ENCODE measurements at places on chromosomes 7 and 10.

- no peak for DNase-seq
These were observed 294.3 kb downstream of the BBS9 start for GRCh38 chr7:33423646-33424020.

DNA sequence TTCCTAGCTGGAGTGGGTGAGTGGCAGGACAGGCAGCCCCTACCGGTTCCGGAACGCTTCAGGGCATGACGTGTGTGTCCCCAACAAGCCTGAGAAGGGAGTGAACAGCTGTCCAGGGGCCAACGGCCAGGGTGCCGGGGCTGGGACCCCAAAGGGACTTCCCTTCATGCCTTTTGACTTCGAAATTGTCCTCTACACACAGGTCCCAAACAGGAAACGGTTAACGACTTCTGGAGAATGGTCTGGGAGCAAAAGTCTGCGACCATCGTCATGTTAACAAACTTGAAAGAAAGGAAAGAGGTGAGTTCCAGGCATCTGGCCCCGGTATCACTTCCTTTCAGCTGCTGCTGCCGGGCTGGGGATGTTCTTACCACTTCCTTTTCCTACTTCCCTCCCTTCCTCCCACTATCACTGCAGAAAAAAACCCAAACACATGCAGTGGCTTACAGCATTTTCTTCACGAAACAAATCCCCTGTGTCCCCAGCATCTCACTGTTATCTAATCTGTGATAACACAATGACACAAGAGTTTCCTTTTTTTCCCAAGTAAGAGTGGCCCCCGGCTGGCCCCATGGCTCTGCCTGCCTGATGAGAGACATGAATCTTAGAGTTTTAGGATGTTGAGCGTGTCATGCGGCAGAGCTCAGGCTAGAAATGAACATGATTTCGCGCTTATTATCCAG lies 63.2 kb downstream of the MKI67 start:
- DNase-seq = no peak

GRCh38 chr7:148865283-148865682 lies 18.8 kb downstream of the EZH2 start:
- DNase-seq = no peak

- DNase-seq = no peak
These were observed 2.0 kb upstream of the PITX3 start for GRCh38 chr10:102243309-102243708.

- no peak for DNase-seq
These were observed 59.2 kb downstream of the RNLS start for GRCh38 chr10:88523739-88524400.

- no peak for DNase-seq
These were observed 14.2 kb downstream of the FBH1 start for GRCh38 chr10:5904227-5904626.

DNA sequence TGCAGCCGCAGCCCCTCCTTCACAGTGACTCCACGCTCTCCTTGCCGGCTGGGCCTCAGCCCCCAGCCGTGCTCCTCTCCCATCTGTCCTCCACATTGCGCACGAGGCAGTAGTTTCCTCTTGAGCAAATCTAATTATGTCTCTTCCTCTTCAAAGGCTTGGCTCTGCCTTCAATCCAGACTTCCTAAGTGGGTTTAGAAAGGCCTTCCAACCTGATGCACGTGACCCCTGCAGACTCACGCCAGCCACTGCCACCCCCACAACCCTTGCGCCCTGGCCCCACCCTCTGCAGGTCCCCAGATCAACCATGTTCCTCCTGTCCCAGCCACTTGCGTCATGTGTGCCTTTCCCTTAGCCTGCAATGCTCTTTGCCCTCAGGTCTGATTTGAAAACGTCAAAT lies 75.0 kb upstream of the ADAM12 start:
- DNase-seq = no peak

- DNase-seq = no peak
These were observed 81.0 kb downstream of the PPP1R3C start for GRCh38 chr10:91551856-91552255.

DNA sequence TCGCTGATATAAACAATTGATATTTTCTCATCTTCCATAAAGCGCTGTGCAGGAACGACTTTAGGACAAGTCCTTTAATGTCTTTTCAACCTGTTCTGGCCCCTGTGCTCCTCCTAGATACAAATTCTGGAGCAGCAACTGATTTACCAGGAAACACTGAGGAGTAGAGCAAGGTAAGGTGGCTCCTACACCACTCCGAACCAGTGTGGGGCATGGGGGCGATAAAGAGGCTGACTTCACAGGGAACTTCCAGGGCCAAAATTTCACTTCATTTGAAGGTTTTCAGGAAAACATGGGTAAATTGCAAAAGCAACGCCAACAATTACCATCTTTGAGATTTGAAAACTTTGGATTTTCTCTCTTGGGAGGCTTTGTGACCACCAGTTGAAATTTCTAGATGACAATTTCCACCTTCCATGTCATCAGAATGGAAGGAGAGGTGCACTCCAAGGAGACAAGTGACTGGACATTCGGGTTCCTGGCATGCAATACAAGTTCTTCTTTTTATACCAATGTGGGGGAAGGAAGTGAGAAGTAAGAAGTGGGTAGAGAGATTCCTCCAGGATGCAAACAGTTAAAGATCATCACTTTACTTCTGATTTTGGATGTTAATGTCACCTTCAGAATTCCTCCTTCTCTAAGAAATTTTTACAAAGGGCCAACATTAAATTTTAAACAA lies 118.5 kb downstream of the FAM107B start:
- DNase-seq = no peak

DNA sequence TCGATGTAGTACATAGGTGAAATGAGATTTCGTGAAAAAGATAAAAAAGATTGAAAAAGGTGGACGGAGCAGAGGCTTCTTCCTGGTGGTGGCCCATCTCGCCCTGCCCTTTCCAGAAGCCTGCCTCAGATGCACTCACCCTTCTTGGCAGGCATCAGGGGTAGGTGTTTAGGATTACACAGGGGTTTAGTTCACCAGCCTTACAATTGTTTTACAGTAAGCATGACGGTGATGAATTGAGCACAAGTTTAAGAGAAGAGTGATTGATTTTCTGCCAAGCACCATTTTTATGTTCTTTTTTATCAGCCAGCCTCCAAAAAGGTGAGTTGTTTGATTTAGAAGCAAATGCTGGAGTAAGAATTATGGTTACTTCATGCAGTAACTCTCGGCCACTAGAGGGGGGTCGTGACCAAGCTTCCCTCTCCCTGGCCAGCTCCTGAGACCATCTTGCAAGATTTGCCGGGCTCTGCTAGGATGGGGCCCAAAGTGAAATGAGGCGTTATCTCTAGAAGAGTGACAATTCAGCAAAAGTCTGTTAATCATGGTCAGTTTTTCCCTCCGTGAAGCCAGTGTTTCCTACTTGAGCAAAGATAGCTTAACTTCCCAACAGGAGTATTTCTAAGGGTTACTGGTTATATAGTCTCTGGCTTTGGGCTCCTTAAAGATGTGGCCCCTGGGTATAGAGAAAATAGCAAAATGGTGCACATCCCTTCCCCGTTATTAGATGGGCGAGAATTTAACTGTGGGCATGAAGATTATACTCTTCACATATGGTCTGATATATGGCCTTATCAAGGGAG lies 228.8 kb downstream of the BMPER start:
- peak; percentile 26 for DNase-seq

- DNase-seq = no peak
These were observed 29.1 kb downstream of the TFPI2 start for GRCh38 chr7:93861325-93861949.

DNA sequence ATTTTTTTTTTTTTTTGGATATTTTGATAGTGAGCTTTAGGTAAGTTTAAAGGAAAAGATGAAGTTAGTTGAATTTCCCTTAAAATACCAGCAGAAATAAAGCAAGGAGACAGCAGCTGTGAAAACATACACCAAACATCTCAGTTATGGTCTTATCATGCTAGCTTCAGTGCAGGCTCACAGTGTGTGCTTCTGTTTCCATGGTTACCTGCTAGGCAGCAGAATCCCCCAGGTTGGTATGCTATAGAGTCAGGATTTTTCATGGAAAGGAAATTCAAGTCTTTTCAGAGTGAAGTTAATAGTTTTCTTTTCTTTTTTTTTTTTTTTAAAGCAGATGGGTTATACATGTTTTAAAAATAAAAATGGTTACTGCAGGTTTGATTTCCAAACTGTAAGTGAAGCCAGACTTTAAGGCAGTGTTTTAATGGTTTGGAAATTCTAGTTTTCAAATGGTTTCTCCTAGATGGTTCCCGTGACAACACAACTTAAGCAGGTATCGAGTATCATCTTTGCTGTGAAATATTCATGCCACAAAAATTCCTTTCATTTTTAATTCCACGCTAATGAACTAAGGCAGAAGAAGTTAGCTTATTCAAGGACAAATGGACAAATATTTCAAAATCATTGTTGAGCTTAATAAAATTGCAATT lies 230.9 kb downstream of the BICC1 start:
- DNase-seq = no peak

GRCh38 chr10:10120671-10121070 lies 897.0 kb upstream of the CELF2 start:
- no peak for DNase-seq

DNA sequence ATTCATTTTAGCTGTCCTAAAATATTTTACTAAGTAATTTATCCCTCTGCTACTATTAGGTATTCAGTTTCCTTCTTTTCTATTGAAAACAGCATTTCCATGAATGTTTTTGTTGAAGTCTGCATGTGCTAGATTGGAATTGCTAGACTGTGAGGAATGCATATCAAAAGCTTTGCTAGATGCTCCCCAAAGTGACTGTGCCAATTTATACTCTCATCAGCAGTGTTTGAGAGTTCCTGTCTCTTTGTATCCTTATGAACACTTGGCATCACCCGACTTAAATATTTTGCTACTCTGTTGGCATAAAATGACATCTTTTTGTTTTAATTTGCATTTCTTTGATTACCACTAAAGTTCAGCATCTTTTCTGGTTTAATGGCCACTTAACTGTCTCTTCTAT lies 45.0 kb upstream of the PRR15 start:
- DNase-seq = no peak

- DNase-seq = no peak
These were observed 545.7 kb downstream of the GATA3 start for GRCh38 chr10:8600192-8600591.

GRCh38 chr10:72175149-72175548 lies 40.7 kb upstream of the ANAPC16 start:
- DNase-seq = no peak

DNA sequence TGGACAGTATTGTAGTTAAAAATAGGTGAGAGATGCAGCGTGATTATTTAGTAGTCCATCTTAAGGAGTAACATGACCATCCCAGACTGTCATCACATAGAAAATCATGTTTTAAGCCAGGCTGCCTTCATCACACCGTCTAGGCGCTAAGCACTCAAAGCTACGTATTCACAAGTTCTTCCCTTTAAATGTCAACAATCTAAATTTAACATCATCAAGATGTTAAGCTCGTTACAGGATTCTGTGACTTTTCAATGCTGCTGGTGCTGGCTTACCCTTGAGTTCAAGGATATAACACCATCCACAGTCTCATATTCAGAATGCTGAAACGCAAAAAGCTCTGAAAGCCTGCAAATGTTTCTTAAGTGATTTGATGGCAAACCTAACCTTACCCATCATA lies 109.5 kb upstream of the CDCA7L start:
- no peak for DNase-seq

- no peak for DNase-seq
These were observed 9.7 kb upstream of the ATAD1 start for GRCh38 chr10:87827681-87828080.

- no peak for DNase-seq
These were observed 296.3 kb upstream of the SEMA3D start for GRCh38 chr7:85483177-85483576.

- DNase-seq = no peak
These were observed 41.0 kb upstream of the TMEM248 start for GRCh38 chr7:66880053-66880452.

- no peak for DNase-seq
These were observed 57.7 kb downstream of the CREB3L2 start for GRCh38 chr7:137944168-137944567.

- no peak for DNase-seq
These were observed 72.0 kb upstream of the KAT6B start for GRCh38 chr10:74754381-74754821.

DNA sequence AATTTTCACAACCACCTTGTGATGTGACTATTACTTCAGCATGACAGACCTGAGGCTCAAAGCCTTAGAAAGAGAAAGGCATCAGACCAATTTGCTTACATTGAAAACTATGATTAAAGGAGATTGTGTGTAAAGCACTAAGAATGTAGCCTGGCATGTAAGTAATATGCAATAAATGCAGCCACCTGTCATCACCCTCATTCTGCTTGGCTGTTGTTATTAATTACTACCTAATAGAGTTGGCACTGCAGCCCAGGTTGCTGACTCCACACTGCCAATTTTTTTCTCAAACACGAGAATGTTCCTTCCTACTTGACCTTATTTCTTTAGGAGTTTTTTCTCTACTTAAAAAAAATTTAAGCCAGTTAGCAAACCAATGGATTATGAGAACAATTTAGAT lies 61.2 kb upstream of the NPVF start:
- no peak for DNase-seq

DNA sequence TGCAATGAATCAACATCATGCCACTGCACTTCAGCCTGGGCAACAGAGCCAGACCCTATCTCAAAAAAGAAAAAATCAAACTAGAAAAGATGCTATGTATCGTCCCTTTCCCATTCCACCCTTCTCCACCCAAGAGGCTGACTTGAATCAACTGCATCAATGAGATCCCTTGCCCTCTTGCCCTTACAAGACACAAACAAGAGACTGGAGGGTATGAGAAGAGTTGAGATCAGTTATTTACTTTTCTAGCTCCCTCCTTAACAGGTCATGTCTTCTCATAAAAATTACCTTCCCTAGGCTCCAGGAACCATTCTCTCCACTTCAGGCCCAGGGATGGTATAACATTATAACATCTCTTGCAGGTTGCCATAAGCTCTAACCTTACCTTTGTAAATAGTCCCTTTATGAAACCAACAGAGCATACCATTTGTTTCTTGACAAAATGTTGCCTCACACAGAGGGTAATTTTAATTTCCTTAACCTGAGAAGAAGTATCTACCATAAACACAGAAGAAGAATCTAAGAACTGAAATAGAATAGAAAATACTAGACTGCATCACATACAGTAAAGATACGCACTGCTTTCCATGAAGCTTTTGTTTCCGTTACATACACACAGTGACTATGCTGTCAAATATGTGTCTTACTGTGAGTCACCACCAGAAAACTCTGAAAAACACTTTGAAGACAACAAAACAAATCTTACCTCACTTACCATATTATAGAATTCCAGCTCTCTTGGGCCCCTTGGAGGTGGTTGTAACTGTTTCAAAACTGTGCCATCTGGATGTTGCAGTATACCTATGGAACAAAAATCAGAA lies 30.5 kb downstream of the IPMK start:
- no peak for DNase-seq

DNA sequence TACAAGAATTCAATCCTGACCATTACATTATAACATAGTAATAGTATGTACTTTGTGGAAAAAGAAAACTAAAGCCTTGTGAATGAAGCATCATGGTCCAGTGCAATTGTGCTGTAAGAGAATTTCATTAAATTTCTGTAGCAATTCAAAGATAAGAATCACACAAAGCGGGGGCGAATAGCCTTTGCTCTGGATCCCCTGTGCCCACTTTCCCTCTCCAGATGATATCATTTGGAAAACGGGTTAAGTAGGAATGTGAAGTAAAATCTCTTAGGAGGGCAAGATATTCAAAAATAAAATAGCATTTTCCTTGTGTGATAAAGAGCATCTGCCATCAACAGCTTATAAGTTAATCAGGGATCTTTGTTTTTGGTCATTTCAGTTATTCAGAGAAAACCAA lies 177.1 kb downstream of the CHRM2 start:
- no peak for DNase-seq

- no peak for DNase-seq
These were observed 459 bp downstream of the SUGCT start for GRCh38 chr7:40135317-40135610.

All from occipital lobe (tissue), 3 donors.